Activated naive CD4-positive, alpha-beta T cell treated with anti-CD3 and anti-CD28 coated beads, Interleukin-2, amount 50 U/mL, for 16 hours (primary cell): ENCODE measurements at places on chromosomes 2 and 18.
A peak's percentile ranks its signal among the peaks of the same experiment; 100 is the strongest.

GRCh38 chr2:22838461-22838860 lies 546.5 kb upstream of the KLHL29 start:
- no peak for DNase-seq

DNA sequence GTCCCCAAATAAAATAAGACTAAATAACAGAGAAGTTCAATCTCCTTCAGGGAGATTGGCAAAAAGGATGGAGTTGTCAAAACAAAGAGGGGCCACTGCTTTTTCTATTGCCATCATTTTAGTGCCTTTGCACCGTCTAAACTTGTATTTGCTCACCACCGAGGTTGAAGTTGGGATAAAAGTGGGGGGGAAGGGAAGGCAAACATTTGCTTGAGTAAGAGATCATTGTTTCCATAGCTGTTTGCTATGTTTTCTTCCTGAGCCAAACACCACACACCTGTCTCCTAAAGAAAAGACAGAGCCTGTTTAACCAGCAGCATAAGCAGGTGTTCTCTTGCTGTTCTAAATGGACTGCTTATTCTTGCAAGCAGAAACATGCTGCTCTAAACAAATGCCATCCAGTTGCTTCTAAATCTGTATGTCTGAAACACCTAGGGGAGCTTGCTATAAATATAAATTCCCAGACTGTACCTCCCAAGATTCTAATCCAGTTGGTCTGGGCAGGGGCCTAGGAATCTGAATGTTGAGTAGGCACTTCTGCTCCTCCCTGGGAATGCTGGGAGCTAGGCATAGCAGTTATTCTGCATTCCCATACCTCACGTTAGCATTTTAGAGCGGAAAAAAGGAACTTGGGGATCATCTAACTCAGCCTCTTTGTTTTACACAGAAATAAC lies 179.4 kb upstream of the ARL4C start:
- DNase-seq, result no peak

DNA sequence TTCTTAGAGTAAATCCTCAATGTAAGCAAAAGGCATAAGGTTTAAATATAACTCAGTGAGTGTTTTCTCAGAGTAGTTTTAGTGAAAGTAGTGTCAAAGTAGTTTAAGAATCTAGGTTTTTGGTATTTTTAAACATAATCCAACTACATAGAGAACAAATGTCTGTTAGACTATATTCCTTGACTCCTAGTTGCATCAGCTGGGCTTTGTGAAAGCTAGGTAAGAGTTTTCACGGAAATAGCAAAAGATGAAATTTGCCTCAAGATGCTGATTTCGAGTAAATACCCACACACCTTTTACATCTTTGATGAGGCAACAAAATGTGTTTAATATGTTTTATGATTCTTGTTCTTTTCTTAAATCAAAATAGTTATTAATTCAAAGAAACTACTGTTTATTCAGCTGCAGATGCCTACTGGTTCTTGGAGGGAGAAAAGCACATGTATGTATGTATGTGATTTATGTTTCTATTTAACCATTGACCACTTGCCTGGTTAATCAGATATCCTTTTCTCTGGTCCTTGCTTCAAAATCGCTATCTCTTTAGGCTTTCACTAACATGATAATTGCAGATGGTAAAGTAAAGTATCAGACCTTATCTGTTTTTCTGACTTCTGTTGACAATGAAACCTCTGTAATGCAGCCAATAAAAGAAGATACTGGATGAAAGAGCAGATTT lies 117.4 kb upstream of the NOSTRIN start:
- DNase-seq, result no peak

DNA sequence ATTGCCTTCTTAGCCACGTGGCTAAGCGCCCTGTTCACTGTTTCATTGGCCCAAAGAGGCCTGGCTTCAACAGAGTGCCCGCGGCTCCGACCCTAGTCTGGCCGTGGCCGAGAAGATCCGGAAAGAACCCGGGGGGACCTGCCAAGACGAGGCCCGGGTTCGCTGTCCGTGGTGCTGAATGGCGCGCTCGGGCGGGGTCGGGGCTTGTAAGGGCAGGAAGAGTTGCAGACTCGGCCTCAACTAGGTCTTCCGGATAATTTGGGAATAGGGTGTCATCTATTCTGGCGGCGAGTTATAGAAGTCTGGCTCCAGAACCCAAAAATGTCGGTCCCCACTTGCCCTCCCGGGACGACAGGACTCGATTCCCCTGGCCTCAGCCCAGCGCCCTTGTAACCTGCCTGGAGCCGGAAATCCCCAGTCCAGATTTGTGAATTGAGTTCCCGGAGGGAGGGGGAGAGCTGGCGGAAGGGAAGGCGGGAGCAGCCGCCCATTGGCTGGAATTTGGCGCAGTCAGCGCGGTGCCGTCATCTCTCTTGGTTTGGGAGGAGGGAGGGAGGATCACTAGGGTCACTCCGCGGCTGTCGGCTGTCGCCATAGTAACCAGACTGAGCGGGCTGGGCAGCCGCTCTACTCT lies 3.5 kb downstream of the CDK5R2 start:
- DNase-seq, result peak; percentile 67

DNA sequence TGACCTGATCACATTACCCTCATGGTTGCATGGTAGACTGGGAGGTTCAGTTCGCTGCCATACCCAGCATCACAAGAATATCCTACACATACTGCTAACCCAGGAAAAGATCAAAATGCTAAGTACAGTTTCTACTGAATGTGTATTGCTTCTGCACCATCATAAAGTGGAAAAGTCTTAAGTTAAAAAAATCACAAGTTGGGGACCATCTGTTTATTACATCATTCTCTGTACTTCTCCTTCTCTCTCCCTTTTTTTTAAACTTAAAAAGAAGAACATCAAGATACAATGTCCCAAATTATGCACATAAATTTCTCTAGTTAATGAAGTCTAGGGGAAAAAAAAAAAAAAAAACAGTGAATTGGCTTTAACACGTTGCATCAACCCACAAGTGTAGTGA lies 43.3 kb downstream of the NBAS start:
- no peak for DNase-seq

DNA sequence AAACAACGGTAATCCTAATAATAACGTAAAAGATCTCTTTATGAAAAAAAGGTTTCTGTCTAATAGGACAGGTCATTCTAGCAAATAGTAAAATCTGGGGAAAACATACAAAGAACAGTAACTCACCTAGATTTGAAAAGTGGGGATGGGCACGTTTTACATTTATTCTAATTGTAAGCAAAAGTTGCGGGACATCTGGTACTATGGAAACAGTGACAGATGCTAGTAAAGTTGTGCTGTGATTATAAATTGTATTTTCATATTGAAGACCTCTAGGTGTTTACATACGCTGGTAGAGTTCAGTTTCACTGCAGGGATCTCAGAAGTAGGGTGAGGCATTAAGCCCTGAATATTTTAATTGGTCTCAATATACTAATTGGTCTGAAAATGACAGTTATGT lies 422.5 kb downstream of the DPP10 start:
- DNase-seq, result no peak

DNA sequence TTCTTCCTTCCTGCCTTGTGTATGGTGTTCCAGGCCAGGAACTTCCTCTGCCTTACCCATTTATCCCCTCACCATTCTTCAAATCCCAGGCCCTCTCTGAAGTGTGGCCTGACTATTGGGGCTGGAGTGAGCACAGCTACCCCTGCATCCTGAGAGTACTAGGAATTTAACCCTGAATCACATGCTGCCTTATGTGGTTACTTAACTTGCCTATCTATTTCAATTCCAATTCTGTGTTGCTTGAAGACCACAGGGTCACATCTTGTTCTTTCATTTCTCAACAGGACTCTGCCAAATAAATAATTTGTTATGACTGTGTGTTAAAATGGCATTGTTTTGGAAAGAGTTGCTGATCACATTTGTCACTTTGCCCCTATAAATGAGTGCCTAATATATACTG lies 108.6 kb downstream of the CERS6 start:
- no peak for DNase-seq

- DNase-seq, result no peak
These were observed 118.2 kb downstream of the PHLPP1 start for GRCh38 chr18:62833494-62833893.

DNA sequence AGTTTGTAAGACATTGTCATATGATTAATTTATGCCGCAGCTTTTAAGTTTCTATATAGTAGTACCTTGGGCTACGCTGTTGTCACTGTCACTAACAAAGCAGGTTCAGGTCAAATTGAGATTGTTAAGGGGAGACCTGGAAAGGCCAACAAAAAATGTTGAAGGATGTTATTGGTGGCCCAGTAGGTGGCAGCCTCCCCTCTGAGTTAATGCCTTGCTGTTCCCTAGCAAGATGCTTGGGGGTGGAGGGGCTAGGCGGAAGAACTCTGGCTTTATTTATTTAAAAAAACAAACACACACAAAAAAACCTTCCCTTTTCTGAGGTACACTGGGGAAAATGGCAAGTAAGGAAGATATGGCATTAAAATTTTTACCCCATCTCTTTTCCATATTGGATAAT lies 128.3 kb upstream of the ATP5MC3 start:
- DNase-seq, result no peak

DNA sequence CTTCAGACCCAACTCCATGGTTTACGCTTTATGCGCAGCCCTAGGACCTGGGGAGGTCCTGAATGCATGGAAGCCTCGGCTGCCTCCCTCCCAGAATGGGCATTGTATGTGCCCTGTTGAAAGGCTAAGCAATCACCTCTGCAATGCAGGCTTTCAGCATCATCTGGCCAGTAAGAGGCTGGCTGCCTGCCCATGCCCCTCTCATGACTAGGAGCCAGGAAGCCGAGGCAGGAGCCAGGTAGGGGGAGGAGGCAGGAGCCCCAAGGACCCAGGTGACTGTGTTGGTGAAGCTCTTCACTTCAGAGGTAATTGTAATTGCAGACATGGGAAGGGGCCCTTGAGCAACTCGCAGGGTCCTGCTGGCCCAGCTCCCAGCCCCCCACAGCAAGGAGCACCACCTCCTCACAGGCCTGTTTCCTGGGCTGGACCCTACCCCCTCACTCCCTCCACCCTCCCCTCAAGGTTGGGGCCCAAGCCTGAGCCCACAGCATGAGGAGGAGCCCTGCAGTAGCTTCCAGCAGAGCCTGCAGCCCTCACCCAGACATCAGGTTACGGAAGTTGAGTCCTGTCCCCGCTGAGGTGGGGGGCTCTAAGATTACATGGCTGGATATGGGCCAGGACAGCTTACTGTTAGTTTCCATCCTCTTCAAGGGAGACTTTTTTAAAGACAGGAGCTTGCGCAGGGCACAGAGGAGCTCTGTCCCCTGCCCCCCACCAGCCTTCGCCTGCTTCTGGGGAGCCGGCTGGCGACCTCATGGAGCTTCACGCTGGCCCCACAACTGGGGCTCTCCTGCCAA lies 21.9 kb downstream of the CRACDL start:
- DNase-seq, result no peak

GRCh38 chr2:98388601-98389250 lies 42.5 kb downstream of the CNGA3 start:
- DNase-seq, result no peak

GRCh38 chr2:28094739-28095138 lies 204.2 kb downstream of the BABAM2 start:
- DNase-seq, result no peak

- no peak for DNase-seq
These were observed 17.4 kb upstream of the LMAN1 start for GRCh38 chr18:59376351-59376935.

- DNase-seq, result no peak
These were observed 236.7 kb downstream of the PRKCE start for GRCh38 chr2:45888167-45888566.

- DNase-seq, result no peak
These were observed 158.1 kb downstream of the RBM43 start for GRCh38 chr2:151103551-151103950.

DNA sequence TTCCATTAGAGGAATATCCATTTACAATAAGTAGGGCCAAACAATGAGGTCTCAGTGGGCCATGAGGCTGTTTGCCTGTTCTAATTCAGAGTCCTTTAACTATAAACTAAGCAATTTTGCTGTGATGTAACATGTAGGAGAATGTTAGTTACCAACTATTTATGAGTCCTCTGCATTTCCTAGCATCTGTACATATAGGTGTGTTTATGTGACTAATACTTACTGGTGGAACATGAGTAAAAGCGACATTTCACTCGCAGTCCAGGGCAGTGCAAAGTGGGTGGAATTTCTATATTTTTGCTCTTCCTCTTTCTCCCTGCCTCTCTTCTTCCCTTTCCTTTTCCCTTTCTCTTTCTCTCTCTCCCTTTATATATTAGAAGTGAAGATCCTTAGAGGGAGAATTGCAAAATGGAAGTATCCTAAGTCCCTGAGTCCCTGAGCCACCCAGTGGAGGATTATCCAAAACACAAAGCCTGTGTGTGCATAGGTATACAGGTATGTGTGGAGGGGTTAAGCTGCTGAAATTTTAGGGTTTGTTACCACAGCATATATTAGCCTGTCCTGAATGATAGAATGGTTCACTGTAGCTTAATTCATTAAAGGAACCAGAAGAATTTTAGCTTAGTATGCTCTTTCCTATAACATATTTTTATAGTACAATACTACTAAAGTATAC lies 487.0 kb upstream of the FANCL start:
- DNase-seq, result no peak

DNA sequence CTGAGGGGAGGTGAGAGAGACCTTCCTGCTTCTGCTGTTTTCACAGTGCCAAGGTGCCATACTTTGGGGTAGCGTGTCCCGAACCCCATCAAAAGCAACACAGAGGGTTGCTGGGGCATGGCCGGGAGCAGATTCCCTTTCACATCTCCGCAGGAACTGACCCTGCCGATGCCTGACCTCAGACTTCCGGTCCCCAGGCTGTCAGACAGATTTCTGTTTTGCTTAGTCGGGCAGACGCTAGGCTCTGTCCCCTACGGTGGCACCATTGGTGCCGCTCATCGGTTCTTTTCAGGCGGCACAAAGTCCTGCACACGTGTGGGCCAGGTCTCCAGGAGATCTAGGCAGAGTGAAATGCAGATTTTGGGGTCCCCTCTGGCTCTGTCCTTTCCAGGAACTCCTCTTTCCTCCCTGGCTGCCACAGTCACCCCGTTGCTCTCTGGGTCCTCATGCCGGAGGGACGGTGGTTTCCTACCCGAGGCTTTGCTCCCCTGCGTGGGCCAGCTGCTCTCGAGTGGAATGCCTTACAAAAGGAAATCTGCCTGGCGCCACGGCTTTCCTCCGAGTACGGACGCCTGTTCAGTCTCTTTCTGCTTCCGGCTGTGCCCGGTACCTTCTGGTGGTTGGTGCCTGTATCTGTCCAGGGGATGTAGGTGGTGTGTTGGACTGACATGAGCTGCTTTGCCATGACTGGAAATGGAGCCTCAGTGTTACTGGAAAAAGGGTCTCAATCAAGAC lies 39.3 kb downstream of the RTP5 start:
- DNase-seq, result no peak

DNA sequence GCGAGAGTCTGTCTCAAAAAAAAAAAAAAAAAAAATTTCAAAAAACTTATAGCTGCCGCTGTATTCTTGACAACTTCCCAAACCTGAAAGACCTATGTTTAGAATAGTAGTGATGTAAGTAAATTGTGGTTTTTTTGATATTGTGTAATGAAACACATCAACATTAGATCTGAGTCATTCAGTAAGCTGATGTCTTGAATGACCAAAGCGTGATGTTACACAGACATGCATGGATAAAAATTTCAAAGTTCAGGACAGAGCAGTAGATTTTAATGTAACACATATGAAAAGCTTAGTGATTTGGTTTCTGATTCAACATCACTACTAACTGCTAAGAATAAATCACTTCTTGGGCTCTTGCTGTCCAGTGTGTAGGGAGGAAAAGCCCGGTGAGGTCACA lies 69.3 kb upstream of the MEX3C start:
- no peak for DNase-seq
